ENCODE measurements at places on chromosomes 6 and 20.

- no peak for DNase-seq
Observed at GRCh38 chr20:5141615-5142014, 14.8 kb downstream of the CDS2 start.

- no peak for DNase-seq
Observed at GRCh38 chr20:13117200-13117599, 103.9 kb upstream of the ISM1 start.

DNA sequence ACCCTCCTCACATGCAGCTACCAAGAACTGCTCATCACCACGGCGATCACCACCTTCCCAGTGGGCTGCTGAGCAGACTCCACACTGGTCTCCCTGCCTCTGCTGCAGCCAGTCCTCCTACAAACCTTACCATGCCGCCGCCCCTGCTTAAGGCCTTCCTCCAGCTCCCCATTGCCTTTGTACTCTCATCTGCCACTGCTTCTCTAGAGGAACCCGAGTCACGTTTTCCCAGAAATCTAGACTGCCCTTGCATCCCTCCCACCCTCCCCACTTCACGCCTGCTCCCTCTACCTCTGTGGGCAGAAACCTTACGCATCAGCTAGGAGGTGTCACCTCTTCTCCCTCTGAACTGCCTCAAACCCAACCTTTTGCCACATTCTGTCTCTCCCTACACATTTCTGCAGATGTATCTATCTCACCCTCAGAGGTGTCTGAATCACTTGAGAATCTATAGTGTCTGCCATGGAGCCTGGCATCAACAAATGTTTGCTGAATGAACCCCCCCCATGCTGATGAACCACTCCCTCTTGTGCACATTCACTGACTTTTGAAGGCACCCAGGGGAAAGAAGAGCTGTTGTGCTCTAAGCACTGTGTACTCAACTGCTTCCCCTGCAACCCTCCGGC is 4.3 kb downstream of the E2F1 start:
- DNase-seq: no peak

GRCh38 chr6:165231581-165232561 is 77.5 kb downstream of the C6orf118 start:
- no peak for DNase-seq

GRCh38 chr20:39611901-39612300 is 649.8 kb downstream of the DHX35 start:
- DNase-seq: no peak

DNA sequence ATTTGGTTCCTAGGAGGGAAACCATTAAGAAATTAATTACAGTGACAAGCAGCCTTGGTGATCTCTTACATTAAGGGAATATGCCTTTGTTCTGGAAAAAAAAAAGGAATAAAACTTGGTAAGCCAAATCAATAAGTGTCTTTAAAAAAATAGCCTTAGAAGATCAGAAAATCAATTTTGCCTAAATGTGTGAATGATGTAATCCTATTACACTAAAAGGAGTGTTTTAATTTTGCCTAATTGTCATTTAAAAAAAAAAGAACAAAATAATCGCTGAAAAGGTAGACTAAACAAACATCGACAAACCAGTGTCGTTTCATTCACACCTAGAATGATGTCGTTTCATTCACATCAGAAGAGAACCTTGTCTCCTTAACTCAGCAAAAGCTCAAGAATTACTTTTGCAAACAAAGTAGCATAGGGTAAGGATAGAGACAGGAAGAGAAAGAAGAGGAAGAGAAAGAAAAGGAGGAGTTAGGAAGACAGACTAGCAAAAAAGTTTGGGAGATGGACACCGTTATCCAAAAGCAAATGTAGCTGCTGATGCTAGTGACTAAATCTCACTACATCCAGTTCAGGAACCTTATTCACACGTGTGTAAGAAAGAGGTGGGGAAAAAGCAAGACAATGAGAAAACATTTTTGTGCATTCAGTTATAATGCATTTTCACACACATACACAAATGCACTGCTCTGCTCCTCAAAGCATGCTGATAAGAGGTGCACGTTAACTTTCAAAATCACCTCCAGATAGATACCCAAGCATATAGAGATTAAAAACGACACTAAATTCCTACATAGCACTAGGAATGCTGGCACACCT is 60.6 kb downstream of the HIVEP2 start:
- no peak for DNase-seq

DNA sequence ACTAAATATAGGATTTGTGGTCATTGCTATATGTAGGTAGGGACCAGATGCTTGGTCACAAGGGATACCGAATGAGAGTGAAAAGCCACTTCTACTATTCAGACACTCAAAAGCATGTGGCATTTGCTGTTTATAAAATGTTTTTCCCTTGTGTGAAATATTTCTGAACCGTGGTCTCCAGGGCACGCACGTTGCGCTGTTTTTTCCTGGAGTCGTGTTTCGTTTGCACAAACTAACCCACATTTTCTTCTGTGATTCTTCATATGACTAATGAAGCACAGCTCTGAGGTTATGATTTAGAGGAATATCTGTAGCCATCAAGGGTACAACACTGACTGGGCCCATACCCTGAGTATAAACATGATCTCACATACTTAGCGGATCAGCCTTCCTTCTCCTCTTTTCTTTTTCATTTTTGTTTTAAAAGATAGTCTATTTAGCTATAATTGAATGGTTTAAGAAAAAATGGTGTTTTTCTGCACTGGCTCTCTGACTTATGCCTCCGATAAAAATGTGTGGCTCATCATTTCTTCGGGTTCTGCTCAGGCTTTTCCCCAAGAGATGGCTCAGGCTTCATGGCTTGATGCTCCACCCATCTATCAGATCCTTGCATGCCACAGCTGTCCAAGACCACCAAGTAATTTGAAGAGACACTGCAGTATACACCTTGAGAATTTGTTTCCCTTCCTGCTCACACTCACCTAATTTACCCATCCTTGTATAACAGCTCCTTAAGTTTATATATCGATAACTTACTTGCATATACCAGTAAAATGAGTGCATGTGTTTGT is 59.9 kb upstream of the HBS1L start:
- DNase-seq: no peak

- DNase-seq: no peak
Observed at GRCh38 chr6:52504782-52505136, 72.1 kb downstream of the TRAM2 start.

- DNase-seq: no peak
Observed at GRCh38 chr20:17867131-17867925, 101.3 kb downstream of the SNX5 start.

- no peak for DNase-seq
Observed at GRCh38 chr6:85669735-85670194, 27.1 kb upstream of the SYNCRIP start.

- no peak for DNase-seq
Observed at GRCh38 chr6:119880840-119881239, 531.3 kb upstream of the MAN1A1 start.

DNA sequence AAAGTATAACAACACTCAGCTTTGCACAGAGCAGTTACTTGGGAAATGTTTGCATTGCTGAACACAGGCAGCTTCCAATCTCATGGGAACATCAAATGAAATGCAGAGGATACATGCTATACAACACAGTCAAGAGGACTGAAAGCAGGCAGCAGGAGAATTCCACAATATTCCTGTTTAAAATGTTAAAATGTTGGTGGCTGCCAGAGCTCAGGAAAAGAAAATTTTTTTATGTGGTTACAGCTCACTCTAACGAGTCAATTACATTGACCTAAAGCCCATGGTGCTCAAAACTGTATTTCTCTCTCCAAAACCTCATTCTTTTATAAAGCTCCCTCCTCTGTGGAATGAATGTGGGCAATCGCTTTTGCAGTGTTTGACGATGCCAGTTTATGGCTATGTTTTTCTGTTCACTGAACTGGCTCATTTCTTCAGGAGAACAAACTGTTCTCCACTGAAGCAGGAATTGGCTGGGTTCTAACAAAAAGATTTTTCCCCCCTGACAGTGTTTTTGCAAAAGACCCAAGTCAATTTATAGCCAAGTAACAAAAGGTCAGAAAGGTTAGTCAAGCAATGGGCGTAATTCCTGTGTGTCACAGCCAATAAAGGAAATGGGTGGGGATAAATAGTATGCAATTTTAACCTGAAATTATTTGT is 69.0 kb downstream of the ZHX3 start:
- no peak for DNase-seq

GRCh38 chr6:11404838-11405237 is 132.7 kb upstream of the TMEM170B start:
- no peak for DNase-seq

Measured in large intestine (tissue), 12 donors.